Testis (tissue), 5 donors: ENCODE measurements at places on chromosomes 12 and 14. TPM values are rescaled to one million over a fixed set of nuclear protein-coding genes. Genes with fewer than 3 reads are reported as not detected.

The LHX5 gene
- 0.11 TPM for polyA plus RNA-seq

The VDR gene
- 3.7 TPM for polyA plus RNA-seq

The LRIG3 gene
- polyA plus RNA-seq: 7.1 TPM

The SLC25A47 gene
- polyA plus RNA-seq: 0.78 TPM

The RNF212B gene
- polyA plus RNA-seq: 18.3 TPM

The CD4 gene
- 22.2 TPM for polyA plus RNA-seq

The TRIM9 gene
- 2.1 TPM for polyA plus RNA-seq

The TAS2R31 gene
- not detected for polyA plus RNA-seq

The LRFN5 gene
- 2.4 TPM for polyA plus RNA-seq

The NTN4 gene
- polyA plus RNA-seq: 15.9 TPM

The RERG gene
- polyA plus RNA-seq: 27.2 TPM

The BBOF1 gene
- 41.6 TPM for polyA plus RNA-seq

The KRT83 gene
- polyA plus RNA-seq: 0.44 TPM

The IFNG-AS1 gene
- polyA plus RNA-seq: not detected

The ACVRL1 gene
- 9.9 TPM for polyA plus RNA-seq

The TEX22 gene
- 21.5 TPM for polyA plus RNA-seq

The TAS2R20 gene
- 0.46 TPM for polyA plus RNA-seq

The ANAPC5 gene
- 95.9 TPM for polyA plus RNA-seq

The REM2 gene
- polyA plus RNA-seq: 2.4 TPM

The KRT2 gene
- not detected for polyA plus RNA-seq

The DBX2 gene
- 1.1 TPM for polyA plus RNA-seq

The EXD2 gene
- polyA plus RNA-seq: 70.3 TPM

The COQ10A gene
- polyA plus RNA-seq: 10.6 TPM

The CCDC184 gene
- 7.8 TPM for polyA plus RNA-seq

The NANOG gene
- 0.29 TPM for polyA plus RNA-seq

The IL23A gene
- polyA plus RNA-seq: 34.9 TPM

The METTL3 gene
- polyA plus RNA-seq: 81.1 TPM

The DUSP6 gene
- 15.1 TPM for polyA plus RNA-seq

The ADAMTS20 gene
- 0.26 TPM for polyA plus RNA-seq

The NFATC4 gene
- polyA plus RNA-seq: 83.6 TPM

The ESRRB gene
- polyA plus RNA-seq: 3.3 TPM

The TAC3 gene
- polyA plus RNA-seq: 3.9 TPM

The LMO3 gene
- 2.3 TPM for polyA plus RNA-seq

The HCFC2 gene
- 95.2 TPM for polyA plus RNA-seq

The CLEC12A gene
- 2.0 TPM for polyA plus RNA-seq

The PTPRB gene
- polyA plus RNA-seq: 5.3 TPM

The ACTR6 gene
- 38.1 TPM for polyA plus RNA-seq

The GRIP1 gene
- polyA plus RNA-seq: 14.0 TPM

The PIK3C2G gene
- polyA plus RNA-seq: 0.55 TPM

The RHEBL1 gene
- polyA plus RNA-seq: 1.5 TPM

The LAG3 gene
- 6.3 TPM for polyA plus RNA-seq
